ENCODE measurements at places on chromosomes 11 and 22.

- DNase-seq = peak; percentile 66
These were observed 11.1 kb downstream of the CTR9 start for GRCh38 chr11:10762185-10762584.

DNA sequence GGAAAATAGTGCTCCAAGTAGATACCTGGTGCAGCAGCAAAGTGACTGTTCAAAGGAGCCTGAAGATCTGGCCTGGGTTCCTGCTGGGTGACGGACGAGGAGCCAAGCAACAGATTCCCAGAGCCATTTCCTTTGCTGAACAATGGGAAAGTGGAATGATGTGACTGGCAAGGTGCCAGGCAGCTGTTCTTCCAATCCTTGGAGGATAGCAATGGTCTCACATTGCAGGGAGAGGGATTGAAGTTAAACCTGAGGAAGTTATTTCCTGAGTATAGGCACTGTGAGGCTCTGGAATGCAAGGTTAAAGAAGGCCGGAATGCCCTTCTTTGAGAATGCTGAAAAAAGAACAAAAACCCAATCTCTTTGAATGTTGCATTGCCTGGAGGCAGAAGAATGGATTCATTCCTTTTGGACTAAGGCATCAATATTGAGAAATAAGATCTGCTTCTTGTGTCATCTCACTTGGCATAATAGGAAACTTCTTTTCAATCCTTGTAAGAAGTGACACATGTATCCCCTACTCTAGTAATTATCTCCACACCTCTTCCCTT, 223.8 kb downstream of the BLID start:
- DNase-seq = no peak

DNA sequence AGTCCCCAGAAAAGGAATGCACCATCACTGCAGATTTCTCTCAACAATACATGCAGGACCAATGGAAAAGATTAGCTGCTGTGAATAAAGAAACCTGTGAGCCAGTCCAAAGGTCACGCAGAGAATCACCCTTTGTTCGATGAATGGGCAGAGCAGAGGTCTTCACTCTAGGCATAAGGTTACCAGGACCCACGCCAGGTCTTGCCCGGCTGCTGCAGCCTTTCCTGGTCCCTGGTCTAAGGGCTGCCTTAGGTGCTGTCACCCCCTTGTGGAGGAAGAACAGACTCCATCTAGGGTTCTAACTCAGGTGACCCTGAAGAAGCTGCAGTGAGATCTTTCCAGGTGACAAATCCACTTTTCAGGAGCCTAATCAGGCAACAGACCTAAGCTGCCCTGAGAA, 29.0 kb upstream of the NAP1L4 start:
- DNase-seq = no peak

DNA sequence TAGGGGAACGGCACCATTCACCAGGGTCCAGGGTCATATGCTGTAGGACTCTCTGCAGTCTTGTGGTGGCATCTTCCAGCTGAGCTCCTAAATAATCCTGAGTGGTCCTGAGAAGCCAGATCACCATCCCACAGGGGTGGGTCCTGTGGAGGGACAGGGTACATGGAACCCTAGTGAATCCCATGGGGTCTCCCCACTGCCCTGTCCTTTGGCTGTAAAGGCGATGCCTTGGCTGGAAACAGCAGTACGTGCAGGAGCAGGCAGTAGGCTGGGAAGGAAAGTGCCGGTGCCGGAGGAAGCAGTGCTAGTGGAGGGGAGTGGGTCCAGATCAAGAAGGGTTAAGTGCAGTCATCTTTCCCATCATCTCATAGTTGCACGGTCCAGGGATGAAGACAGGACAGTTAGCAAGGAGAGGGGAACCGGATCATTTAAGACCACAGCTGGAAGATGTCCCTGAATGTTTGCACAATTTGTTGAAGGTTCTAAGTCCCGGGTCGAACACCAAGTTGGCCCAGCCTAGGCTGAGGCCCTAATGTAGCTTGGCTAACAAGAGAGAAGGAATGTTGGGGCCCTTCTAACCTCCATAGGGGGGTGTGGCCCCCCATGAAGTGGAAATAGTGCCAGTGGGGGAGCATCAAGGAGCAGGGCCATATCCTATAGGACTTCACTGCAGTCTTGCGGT, 18.1 kb downstream of the TSPAN32 start:
- DNase-seq = no peak

DNA sequence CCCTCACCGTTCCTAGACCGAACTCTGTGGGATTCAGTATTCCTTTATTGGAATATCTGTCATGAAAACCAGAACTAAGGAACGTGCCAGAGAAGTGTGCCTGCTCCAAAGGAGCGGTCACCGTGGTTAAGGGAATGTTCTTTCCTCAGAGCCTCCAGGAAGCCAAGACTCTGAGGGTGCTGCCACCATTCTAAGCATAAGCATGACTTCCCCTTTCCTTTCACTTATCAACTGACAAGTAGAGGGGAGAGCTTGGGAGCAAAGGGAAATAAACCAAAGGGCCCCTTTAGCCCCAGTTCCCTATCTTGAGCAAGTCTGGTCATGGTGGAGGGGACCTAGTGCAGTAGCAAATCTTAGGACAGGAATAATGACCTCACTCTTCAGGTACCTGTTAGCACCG, 26.8 kb downstream of the CTR9 start:
- no peak for DNase-seq

- DNase-seq = no peak
These were observed 1036.0 kb downstream of the OPCML start for GRCh38 chr11:132496341-132496740.

DNA sequence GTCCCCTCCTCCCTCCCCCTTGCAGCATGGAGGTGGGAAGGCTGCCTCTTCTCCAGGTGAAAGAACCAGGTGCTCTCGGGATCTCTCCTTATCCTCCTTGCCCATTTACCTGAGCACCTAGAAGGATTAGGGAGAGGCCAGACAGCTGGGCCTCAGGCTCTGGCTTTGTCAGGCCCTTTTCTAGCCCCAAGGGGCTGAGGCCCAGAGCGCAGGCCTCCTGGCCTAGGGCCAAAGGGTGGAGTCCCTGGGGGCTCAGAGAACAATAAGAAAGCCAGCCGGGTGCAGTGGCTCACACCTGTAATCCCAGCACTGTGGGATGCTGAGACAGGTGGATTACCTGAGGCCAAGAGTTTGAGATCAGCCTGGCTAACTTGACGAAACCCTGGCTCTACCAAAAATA, 5.4 kb upstream of the TTLL1 start:
- no peak for DNase-seq

GRCh38 chr11:104918113-104918824, 20.0 kb upstream of the CASP12 start:
- DNase-seq = no peak

- DNase-seq = no peak
These were observed 22.3 kb upstream of the HTR3A start for GRCh38 chr11:113952588-113952987.

- no peak for DNase-seq
These were observed 103.0 kb downstream of the KCNQ1 start for GRCh38 chr11:2547806-2548205.

DNA sequence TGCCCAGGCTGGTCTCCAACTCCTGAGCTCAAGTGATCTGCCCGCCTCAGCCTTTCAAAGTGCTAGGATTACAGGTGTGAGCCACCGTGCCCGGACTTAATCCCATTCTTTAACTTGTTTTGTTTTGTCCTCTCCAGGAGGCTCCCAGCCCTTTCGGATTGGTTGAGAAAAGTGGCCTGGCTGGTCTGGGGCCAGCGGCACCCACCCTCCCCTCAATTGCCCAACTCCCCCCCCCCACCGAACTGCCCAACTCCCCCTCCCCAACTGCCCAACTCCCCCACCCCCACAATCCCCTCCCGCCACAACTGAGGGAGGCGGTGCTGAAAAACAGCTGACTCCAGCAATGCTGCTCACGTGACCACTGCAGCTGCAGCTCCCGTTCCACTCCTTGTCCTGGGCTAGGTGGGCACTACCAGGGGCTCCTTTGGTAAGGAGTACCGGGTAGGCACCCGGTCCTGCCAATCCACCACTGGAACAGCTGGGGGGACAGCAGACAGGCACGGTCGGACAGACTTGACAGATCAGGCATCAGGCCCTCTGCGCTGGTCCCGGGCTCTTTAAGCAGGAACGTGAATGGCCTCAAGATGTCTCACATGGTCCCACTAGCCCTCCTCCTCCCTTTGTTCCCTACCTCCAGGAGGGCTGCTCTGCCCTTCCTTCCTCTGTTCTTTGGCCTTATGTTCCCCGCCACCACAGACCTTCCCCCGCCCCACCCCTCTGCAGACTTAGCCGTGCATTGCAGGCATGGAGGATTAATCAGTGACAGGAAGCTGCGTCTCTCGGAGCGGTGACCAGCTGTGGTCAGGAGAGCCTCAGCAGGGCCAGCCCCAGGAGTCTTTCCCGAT, at the start of gene TCN2:
TCN2 (plus strand) TSS at position 720 of the 845 bp plus-strand sequence. CDS start 158 bp downstream, outside the sequence.
- peak; percentile 21 for DNase-seq

DNA sequence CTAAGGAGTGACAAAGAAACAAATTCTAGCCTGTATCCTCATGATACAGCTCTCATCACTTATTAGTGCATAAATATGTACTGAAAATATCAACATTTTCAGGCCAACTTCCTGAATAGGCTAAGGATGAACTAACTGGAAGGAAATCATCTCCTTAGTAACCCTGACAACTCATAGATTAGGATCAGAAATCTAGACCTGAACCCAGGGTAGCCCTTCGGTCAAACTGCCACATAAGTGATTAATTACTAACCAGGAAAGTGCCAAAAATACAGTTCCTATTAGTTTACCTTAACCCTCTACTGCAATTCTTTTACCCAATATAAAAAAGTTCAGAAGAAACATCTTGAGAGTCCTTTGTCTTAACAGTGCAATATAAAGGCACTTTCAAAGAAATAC, 40.0 kb downstream of the AMBRA1 start:
- no peak for DNase-seq

DNA sequence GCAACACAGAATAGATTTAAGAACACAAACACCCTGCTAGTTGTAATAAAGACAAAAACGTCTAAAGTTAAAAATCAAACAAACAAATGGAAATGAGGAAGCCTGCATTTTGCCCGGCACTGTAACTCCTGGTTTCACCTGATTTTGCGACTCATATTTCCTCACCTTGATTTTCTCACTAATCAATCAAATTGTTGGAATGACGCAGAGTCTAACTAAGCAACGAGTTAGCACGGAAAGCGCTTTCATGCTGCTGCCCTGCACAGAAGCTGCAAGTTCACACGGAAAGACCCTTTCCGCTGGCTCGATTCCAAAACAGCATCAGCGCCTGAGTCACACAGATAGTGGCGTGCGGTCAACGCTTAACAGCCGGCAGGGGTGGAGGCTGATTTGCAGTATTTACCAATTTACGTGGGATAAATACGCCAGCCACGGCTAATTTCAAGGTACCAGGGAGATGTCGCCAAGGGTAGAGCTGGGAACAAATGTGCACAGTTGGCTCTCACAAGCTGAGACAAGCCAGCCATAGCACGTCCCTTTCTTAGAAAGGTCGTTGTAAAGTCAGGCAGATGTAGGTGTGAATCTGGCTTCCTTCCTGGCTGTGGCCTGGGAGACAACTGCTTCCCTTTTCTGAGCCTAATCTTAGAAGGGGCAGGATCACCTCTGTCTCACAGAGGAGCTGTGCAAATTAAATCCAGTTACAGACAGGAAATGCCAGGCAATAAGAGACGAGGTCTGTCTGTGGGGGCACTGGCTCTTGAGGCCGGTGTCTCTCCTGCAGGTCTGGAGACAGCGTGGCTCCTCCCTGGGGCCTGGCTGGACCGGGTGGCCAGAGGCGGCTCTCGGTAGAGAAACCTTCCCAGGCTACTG, 76.9 kb upstream of the TTLL12 start:
- peak; percentile 89 for DNase-seq

- DNase-seq = peak; percentile 35
These were observed 104.0 kb downstream of the FAR1 start for GRCh38 chr11:13772223-13773046.

DNA sequence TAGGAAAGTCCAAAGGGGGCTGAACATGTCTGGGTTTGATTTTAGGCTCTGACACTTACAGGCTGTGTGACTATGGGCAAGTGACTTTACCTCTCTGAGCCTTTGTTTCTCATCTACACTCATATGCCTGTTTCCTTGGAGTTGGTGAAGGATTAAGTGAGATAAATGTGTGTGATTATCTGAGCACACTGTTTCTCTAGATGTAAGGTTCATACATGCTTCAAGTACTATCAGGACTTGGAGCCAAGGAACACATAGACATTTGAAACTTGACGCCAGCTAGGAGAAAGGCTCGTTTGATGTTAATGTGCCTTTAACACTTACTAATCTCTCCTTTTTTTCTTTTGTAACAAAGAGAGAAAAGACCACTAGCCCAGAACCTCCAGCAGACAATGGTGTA, 9.7 kb downstream of the CRYBB1 start:
- no peak for DNase-seq

GRCh38 chr22:26949193-26949592, 291.8 kb downstream of the MIAT start:
- DNase-seq = no peak

All from GM12864 (cell line).